ENCODE measurements at places on chromosomes 4 and X.

- DNase-seq, result no peak
These were observed 220.1 kb downstream of the DLG3 start for GRCh38 chrX:70664726-70665125.

DNA sequence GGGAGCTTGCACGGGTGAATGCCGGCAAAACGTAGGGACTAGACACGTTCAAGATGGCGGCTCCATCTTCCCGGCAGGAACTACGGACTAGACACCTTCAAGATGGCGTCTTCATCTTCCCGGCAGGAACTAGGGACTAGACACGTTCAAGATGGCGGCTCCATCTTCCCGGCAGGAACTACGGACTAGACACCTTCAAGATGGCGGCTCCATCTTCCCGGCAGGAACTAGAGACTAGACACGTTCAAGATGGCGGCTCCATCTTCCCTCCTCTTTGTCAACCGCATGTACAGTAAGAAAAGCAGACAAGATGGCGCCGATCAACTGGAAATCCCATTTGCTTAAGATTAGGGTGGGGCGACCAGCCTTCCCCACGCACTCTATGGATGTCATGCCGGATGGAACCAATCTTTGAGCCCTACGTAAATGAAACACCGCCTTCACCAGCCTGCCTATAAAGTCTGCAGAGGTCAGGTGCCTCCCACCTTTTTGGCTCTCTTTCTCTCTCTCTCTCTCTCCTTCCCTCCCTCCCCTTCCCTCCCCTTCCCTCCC, 222.4 kb downstream of the CRLF2 start:
- peak; percentile 84 for DNase-seq

GRCh38 chr4:17526695-17527477, 11.9 kb downstream of the CLRN2 start:
- DNase-seq, result no peak

DNA sequence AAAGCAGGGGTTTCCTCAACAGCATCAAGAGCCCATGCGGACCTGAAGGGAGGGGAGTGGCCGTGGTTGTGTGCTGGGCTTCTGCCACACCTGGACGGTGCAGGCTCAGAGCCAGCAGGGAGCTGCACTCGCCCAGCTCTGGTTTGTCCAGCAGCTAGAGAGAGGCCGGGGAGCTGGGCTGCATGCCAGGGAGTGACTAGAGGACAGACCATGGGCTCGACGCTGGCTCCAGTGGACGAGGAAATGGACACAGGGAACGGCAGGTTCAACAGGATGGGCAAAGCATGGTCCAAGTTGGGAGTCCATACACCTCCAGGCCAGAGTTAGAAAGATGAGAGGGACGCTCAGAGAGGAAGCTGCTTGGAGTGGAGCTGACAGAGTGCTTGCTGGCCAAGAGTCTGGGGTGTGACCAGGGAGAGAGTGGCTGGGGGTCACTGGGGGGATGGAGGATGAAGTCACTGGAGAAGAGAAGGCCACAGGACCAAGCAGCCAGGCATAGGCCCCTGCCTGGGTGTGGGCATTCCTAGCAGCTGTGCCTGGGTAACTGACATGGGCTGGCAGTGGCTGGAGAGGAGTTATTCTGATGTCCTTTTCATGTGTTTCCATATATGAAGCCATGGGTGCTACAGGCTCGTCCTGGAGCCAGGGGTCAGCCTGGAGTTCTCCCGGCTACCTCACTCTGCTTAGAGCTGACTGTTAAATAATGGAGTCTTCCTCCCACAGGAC, 42.8 kb downstream of the HTT-AS start:
- DNase-seq, result no peak

DNA sequence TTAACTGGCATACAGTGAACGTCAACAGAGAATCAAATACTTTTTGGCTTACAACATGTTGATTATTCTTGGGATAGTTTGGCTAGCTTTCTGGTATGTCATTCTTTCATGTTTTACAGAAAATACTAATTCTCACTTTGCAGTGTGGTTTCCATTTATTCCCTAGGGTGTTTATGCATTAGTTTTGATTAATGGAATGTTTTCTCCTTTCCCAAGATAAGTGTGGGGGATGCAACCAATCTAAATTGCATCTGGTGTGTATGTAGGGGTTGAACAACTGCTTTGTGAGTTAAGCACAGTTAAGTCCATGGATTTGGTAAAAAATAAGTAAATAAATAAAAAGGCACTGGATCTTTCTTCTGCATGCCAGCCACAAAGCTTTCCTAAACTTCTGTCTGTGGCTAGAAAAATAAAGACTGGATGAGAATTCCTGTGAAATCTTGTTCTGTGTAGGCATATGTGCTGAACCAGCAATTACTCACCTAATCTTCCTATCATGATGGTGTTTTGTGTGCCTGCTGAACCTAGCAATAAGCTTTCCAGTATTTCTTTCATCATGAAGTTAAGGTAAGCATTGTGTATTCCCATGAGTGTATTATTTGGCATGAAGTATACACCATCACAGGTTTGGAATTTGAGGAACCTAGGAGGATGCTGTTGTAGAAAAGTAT, 50.6 kb upstream of the TENM3 start:
- peak; percentile 82 for DNase-seq

DNA sequence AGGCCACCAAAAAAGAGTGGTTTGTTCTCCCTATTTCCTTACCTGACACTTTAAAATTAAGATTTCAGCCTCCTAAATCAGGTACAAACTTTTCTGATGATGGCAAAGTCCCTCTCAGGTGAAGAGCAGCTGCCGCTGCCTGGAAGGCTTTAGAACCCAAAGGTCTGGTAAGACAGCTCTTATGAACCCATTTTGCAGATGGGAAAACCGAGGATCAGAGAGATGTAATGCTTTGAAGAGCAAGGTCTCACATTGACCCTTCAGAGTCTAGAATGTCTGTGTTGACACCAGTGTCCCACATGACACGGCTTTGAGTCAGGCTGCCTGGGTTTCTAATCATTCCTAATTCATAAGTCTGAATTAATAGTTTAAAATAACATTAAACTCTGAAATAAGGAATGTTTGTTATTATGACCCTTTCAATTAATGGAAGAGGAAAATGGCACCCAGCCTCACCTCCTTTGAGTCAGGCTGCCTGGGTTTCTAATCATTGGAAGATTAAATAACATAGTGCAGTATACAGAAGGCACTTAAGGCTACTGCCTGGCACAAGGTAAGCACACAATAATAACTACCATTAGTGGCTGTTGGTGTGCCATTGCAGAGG, 27.9 kb upstream of the KIAA0232 start:
- DNase-seq, result no peak

DNA sequence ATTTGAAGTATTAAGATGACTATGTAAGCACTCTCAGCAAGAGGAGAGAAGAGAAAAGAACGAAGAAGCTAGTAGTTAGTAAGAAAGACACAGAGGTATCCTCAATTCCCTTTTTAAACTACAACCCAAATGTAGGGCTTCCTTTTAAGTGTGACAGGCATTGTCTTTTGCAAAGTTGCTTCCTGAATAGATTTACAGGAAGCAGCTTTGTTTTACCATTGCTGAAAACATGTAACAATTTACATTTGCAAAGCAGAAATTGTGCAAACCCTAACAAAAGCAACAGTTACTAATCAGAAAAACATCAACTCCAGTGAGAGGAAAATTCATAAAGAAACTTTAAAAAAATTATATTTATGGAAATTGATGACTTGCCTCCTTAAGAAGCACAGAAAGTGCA, 96.4 kb downstream of the FAM13A start:
- no peak for DNase-seq

- no peak for DNase-seq
These were observed 5.5 kb upstream of the TLR10 start for GRCh38 chr4:38788317-38788716.

DNA sequence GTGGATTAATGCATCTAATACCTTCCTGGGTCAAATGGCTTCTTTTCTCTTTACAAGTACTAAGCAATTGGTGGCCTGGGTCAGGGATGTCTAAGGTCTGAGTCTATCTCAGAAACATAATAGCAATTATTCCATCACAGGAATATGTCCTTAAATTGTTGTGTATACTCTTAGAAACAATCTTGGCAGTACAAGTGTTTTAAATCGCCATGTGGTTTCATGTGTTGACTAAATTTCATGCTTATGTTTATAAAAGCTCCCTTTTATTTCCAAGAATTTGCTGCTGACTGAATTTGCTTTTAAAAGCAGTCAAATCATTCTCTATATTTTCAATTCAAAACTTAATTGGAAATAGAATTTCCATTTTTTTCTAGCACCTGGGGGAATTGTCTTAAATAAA, 125.3 kb upstream of the PACRGL start:
- DNase-seq, result no peak

- no peak for DNase-seq
These were observed 1.0 kb downstream of the PDE5A start for GRCh38 chr4:119627267-119628255.

GRCh38 chr4:75733369-75733768, 9.0 kb downstream of the USO1 start:
- DNase-seq, result no peak

GRCh38 chr4:84936123-84936522, 30.4 kb downstream of the WDFY3 start:
- no peak for DNase-seq

GRCh38 chr4:159219862-159220261, 117.0 kb downstream of the RAPGEF2 start:
- DNase-seq, result no peak

- no peak for DNase-seq
These were observed 194.9 kb downstream of the ADAMTS3 start for GRCh38 chr4:72374159-72374558.

DNA sequence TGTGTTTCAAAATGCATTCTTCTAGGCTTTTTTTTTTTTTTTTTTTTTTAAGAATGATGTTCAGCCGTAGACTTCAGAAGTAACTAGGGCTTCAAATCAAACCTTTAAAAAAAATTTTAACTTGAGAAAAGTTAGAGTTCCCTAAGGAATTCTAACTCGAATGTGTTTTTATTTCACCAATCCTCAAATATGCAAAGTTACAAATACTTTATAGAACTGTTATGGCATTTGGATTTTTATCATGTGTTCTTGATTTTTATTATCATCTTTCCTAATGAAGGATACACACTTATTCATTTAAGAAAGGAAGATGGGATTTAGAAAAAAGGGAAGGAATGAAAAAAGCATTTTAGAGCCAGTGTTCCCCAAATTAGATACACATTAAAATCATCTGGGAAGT, 200.6 kb upstream of the LDB2 start:
- DNase-seq, result no peak

GRCh38 chrX:130162094-130162735, 3.4 kb downstream of the AIFM1 start:
- no peak for DNase-seq

DNA sequence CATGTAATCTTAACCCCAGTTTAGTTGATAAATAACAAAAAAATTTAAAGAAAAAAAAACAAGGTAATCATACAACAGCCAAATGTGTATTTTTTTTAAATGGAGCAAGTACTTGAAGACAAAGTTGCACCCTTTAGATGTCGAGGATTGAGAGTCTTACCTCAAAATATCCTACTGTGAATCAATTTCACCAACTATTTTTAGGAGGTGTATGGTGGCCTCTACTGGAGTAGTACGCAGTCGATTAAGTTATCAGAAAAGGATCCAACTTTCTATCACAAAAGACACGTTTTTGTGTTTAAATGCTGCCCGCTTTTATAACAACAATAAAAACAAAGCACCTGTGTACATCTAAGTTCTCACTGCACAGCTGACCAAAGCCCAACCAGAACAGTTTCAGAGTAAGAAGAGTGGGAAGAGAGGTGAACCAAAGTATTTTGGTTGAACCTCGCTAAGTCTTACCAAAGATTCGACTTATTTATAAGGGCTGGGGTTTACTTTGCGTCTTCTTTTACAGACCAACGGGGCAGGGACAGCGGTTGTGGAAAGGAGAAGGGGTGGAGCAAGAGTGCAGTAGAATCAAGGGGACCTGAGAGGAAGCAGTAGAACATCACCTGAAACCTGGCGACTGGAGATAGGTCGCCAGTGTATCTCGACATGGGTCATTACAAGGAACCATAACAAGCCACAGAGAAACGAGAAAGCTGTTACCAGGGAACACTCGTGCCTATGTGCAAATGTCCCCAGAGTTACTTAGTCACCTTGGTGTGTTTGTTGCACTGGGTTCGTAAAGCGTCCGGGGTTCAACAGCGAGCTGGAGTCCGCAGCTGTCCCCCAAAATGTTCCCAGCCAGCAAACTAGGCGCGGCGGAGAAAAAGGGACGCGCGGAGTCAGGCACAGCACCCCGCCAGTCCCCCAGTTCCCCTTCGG, 1.1 kb downstream of the RPS6KA6 start:
- no peak for DNase-seq

DNA sequence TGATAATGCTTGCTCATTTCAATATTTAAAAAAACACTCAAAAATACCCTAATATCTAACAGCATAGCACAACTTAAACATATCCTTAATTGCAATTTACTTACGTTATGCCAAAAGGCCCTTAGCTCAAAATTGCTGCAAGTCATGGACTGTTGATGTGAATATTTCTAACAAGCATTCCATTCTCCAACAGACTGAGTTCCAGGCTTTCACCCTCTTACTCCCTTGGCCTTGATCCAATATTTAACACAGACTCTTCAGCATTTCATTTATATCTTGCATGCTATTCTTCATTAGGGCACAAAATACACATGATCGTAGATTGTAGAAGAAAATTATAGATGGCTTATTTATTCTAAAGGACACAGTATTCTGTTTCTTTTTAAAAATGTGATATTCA, 96.5 kb downstream of the RNF150 start:
- DNase-seq, result no peak

GRCh38 chr4:186979961-186980745, 256.5 kb upstream of the FAT1 start:
- no peak for DNase-seq

DNA sequence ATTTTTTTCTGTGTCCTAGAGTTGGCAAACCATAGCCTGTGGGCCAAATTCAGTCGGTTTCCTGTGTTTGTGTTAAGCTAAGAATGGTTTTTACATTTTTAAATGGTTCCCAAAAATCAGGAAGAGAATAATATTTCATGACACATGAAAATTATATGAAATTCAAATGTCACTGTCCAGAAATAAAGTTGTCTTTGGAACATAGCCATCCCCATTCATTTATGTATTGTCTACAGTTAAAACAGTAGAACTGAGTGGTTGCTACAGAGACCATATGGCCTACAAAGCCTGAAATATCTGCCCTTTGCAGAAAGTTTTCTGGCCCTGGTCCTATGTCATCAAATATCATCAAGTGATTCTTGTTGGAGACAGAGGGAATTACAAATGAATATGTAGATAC, 15.5 kb downstream of the FRMPD4 start:
- DNase-seq, result no peak

DNA sequence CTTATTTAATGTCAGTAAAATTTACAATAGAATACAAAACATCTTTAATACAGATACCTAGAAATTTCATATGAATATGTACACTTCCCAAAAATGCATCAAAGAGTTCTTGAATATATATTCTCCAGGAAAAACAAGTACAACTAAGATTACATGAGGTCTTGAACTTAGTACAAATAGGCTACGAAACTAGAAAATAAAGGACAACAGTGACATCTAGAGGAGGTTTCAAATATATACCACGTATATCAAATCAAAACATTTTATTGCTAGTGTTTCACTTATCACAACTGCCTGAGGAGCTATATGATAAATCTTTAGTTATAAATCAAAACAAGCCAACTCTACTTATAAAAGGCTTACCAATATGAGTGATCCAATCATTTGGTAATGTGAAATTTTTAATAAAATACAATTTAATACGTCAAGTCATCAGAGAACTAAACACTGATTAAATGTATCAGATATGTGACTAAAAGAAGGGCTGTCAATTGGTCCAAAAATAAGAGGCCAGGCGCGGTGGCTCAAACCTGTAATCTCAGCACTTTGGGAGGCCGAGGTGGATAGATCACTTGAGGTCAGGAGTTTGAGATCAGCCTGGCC, 36.6 kb downstream of the ANAPC10 start:
- no peak for DNase-seq
